Mucosa of gallbladder (tissue), 1 donor: ENCODE measurements at places on chromosomes 11 and 22.
A peak's percentile ranks its signal among the peaks of the same experiment; 100 is the strongest.

DNA sequence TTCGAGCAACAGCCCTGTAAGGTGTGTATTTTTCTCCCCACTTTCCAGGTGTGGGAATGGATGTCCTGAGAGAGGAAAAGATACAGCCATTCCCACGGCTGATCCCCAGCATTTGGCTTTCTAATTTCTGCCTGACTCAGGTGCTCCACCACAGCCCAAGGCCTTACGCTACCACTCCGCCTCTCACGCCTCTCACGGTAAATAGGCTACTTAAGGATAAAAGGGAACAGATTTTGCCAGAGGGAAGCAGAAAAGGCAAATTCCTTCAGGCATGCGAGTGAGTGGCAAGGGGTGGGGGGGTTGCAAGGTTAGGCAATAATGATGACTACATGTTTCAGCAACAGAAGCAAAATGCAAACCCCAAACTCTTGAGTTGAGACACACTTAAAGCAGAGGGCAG is 9.2 kb downstream of the PVALB start:
- DNase-seq = no peak

GRCh38 chr11:120446802-120447201 is 64.7 kb upstream of the GRIK4 start:
- DNase-seq = no peak

- no peak for DNase-seq
Measured at GRCh38 chr11:85823816-85824215, 12.9 kb upstream of the SYTL2 start.

GRCh38 chr11:2189938-2190656 is 18.5 kb upstream of the TH start:
- no peak for DNase-seq

DNA sequence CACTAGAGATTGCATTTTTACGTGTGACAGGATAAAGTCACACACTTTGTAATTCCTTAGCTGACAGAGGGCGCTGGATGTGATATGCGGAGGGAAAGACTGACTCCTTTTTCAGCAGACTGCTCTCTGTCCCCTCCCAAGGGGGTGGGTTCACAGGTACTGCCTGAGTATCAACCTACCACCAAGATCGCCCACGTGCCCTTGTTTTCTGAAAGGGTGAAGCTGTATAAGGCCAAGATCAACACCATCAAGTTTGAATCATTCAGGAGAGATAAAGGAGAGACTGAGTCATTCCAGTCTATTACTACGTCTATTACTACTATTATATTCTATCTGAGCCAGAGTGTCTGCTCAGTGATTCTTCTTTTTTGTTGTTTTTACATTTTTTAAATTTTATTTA is 30.7 kb downstream of the BUD13 start:
- DNase-seq = no peak

DNA sequence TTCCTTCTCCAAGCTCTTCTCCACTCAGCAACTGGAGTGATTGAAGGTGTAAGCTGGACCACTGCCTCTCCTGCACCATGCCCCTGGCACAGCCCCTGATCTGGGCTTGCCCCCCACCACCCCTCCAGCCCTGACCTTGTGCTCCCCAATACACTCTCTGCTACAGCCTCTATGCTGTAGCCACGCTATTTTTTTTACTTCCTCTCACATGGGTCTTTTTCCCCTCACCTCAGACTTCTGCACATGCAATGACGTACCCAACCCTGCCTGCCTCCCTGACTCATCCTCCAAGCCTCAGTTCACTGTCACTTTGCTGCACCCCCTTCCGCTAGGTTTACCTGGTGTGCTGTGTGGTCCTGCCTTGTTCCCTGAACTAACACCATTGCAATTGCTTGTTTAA is 9.0 kb downstream of the CSNK2A3 start:
- DNase-seq = no peak

GRCh38 chr11:113675003-113675561 is 31.0 kb downstream of the TMPRSS5 start:
- DNase-seq = no peak

- no peak for DNase-seq
Measured at GRCh38 chr11:10641912-10642697, 51.5 kb downstream of the IRAG1 start.

- no peak for DNase-seq
Measured at GRCh38 chr22:49123621-49124192, 704.0 kb downstream of the BRD1 start.

GRCh38 chr22:38832005-38832978 is 11.5 kb downstream of the NPTXR start:
- DNase-seq = no peak

GRCh38 chr22:24513378-24514240 is 18.5 kb downstream of the UPB1 start:
- no peak for DNase-seq

DNA sequence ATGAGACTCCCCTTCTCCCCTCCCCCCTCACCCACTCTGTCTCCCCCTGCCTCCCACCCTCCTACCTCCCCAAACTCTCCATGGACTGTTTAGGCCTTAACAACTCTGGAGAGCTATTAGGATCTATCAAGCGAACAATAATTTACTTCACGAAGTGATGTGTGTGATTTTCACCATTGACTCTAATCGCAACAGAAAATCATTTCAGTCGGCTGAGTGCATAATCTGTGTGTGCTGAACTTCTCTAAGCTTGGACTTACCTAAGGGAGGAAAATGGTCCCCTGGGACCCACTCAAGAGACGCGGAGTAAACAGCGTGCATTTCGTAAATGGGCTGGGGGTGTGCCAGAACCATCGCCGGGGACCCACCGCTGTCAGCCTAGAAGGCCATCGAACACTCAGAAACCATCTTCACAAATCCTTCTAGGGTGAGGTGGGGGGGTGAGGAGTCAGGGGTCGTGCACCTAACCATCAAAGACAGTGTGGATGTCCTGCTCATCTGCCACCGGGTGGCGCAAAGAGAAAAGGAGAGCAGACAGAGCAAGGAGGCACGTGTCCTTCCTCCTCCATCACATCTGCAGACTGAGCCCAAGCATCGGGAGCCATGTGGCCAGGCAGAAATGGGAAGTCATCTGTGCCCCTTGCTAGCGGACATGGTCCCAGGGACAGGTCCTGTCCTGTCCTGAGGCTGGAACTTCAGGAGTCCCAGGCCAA is 62.1 kb upstream of the NUP50 start:
- DNase-seq = peak; percentile 64

GRCh38 chr11:126951465-126951864 is 49.1 kb downstream of the KIRREL3 start:
- no peak for DNase-seq

GRCh38 chr11:128695539-128696221 is 1.8 kb downstream of the FLI1 start:
- no peak for DNase-seq

- no peak for DNase-seq
Measured at GRCh38 chr11:46064221-46064620, 57.0 kb downstream of the PHF21A start.

- DNase-seq = no peak
Measured at GRCh38 chr11:75795276-75796090, 19.5 kb upstream of the UVRAG start.

- no peak for DNase-seq
Measured at GRCh38 chr22:46076651-46077339, 73.5 kb upstream of the PPARA start.

GRCh38 chr11:129282634-129283033 is 90.5 kb upstream of the ARHGAP32 start:
- no peak for DNase-seq

- peak; percentile 29 for DNase-seq
Measured at GRCh38 chr11:13277768-13278608, at the start of gene BMAL1. BMAL1 (plus strand) TSS chr11:13277790; CDS start chr11:13354309, 76,519 bp downstream.

DNA sequence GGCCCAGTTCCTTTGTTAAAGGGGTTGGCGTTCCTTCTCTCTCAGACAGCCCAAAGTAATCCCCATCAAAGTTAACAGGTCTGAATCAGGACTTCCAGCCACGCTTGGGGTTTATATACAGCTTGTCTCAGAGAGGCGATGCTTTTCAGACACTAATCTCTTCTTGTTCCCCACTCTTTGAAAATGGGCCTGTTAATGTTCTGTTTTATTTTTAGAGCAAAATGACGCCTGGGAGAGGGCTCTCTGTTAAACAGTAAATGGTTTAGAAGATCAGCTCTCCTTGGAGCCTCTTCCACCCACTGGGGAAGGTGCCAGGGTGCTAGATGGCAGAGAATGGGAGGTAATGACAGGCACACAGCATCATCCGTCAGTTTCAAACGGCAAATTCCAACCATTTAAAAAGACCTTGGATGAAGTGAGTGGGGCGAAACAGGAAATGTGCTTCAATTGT is 235.9 kb upstream of the NARS2 start:
- no peak for DNase-seq

- no peak for DNase-seq
Measured at GRCh38 chr11:109018639-109019038, 353.8 kb downstream of the DDX10 start.

DNA sequence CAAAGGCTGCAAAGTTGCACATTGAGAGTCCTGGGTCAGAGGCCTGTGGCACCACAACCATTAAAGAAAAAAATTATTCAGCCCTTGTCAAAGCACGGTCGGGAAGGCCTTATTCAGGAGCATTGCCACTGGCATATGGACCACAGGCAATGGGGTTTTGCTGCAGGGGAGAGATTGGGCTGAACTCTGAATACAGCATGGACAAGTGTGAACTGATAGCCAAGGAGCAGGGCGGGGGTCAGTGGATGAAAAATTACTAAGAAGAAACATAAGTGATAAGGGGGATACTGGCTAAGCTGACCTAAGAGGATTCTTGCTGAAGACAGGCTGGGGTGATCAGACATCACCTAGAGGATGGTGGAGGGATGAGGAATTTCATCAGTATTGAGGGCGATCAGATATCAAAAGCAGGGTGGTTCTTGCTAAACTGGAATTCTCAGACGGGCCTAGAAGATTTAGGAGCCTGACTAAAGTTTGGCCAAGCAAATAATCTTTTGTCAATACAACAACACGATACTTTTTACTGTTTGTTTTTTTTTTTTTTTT is 3.3 kb upstream of the DGCR8 start:
- DNase-seq = no peak

- DNase-seq = no peak
Measured at GRCh38 chr11:133900176-133901105, 55.1 kb upstream of the SPATA19 start.

DNA sequence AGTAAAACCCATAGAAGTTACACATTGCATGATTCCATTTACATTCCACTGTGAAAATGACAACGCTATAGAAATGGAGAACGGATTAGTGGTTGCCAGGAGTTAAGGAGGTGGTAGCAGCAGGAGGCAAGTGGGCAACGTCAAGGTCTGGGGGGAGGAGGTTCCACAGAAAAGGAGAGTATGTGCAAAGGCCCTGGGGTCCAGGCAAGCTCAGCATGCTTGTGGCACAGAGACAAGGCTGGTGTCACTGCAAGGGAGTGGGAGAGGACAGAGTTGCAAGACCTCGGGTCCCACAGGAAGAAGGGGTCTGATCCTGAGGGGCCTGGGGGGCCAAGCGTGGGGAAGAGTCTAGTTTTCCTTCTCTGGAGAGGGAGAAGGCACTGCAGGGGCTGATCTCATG is 240.8 kb downstream of the MN1 start:
- DNase-seq = no peak

DNA sequence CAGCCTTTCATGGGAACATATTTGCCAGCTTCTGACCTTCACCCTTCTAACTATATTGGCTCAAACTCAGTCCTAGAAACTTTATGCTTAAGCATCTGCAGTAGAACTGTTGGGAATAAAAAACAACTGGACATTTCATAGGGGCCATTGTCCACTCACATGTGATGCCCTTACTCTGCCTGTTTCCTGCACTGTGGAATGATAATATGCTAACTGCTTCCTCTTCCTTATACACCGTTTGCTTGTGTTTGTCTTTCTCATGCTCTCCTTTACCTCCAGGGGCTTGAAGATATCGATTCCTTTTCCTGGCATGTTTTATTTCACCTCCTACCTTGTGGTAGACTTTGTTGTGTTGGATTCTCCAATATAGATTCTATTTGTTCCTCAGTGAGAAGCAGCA is 333.0 kb upstream of the DDI1 start:
- DNase-seq = peak; percentile 41

DNA sequence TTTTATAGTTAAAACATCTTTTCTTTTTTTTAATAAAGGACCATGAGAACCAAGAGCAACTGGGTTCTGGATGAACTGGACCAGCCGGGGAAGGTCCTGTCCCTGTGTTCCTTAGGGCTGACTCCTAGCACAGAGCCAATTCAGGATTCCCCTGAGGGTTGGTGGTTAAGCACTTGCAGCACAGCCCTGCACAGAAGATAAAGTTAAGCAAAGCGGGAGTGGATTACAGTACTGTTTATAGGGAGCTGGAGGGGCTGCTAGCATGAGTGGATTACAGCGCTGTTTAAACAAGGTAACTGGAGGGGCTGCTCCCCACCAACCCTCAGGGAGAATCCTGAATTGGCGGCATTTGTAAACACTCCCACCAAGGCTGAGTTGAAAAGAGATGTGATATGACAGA is 90.6 kb downstream of the CELSR1 start:
- no peak for DNase-seq

- DNase-seq = no peak
Measured at GRCh38 chr22:48651036-48651890, 1176.4 kb downstream of the BRD1 start.

DNA sequence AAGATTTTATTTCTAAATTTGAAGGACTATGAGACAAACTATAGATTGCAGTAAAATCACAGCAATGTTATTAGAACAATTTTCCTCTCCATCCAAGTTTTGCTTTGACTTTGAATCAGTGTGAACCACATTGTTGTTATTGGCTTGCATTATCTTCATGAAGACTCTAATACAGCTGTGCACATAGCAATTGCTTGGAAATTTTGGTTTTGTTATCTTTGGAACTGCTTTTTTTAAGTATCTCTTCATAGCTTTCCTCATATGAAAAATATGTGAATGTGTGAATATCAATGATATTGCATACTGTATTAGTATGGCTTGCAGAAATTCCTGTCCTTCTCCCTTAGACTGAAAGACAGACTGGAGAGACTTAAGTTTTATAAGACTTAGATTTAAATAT is 666.6 kb downstream of the LUZP2 start:
- no peak for DNase-seq

- no peak for DNase-seq
Measured at GRCh38 chr22:46250783-46251125, 661 bp upstream of the CDPF1 start.

DNA sequence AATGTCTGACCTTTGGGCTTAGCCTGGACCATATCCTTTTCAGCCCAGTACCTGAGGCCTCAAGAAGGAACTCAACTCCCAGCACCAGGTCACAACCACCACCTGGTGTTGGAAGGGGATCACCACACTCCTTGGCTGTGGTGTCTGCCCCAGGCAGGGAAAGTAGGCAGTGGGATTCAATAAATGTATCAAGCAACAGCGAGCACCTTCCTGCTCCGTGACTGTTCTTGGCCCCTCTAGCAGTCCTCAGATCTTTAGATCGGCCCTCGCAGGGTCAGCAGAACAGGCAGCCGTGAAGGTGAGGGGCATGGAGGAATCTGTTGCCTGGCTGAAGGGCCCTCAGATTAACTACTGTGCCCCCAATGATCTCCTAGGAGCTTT is 15.9 kb downstream of the ARFGAP2 start:
- DNase-seq = no peak
